ENCODE measurements at places on chromosomes 3 and 15. TPM values are rescaled to one million over a fixed set of nuclear protein-coding genes. Genes with fewer than 3 reads are reported as not detected.

The FEZF2 gene
- not detected for total RNA-seq

The IMPDH2 gene
- 273 TPM for total RNA-seq

The RAB11A gene
- 213 TPM for total RNA-seq

The ZNF148 gene
- total RNA-seq = 93.1 TPM

The GP5 gene
- total RNA-seq = 0.24 TPM

The MYL3 gene
- 4.9 TPM for total RNA-seq

The CTXN2 gene
- total RNA-seq = not detected

The VGLL3 gene
- 37.5 TPM for total RNA-seq

The KBTBD12 gene
- total RNA-seq = not detected

The PLAAT1 gene
- total RNA-seq = not detected

The LMAN1L gene
- 1.5 TPM for total RNA-seq

The MOBP gene
- not detected for total RNA-seq

The GOLGA8B gene
- total RNA-seq = 90.7 TPM

The NLGN1 gene
- total RNA-seq = 10.3 TPM

The PPARG gene
- 8.5 TPM for total RNA-seq

The PAK6 gene
- total RNA-seq = 2.3 TPM

The AZI2 gene
- total RNA-seq = 21.8 TPM

The DCBLD2 gene
- total RNA-seq = 60.1 TPM

The DLL4 gene
- 18.2 TPM for total RNA-seq

The TNFSF10 gene
- total RNA-seq = 30.1 TPM

The ZNF662 gene
- total RNA-seq = 25.5 TPM

The FANCD2OS gene
- not detected for total RNA-seq

The AGBL1 gene
- total RNA-seq = not detected

The PCOLCE2 gene
- total RNA-seq = 10.6 TPM

The ZIC4 gene
- total RNA-seq = not detected

The PCSK6 gene
- 1.4 TPM for total RNA-seq

The WDR93 gene
- total RNA-seq = not detected

The CAND2 gene
- total RNA-seq = 12.0 TPM

The CCDC191 gene
- total RNA-seq = 4.1 TPM

The FETUB gene
- not detected for total RNA-seq

The ALS2CL gene
- total RNA-seq = 41.2 TPM

The P2RY14 gene
- 0.55 TPM for total RNA-seq

The FBXO45 gene
- 9.0 TPM for total RNA-seq

The NUSAP1 gene
- total RNA-seq = 1.0 TPM

The SQOR gene
- 11.7 TPM for total RNA-seq

The CAMP gene
- total RNA-seq = not detected

The CASR gene
- not detected for total RNA-seq

The KIF9 gene
- total RNA-seq = 4.1 TPM

The SYNPR gene
- total RNA-seq = 1.7 TPM

The APEH gene
- 68.4 TPM for total RNA-seq
